ENCODE measurements at places on chromosomes 2 and 18. TPM values are rescaled to one million over a fixed set of nuclear protein-coding genes. Genes with fewer than 3 reads are reported as not detected.
A peak's percentile ranks its signal among the peaks of the same experiment; 100 is the strongest.

The CROCC2 gene
- total RNA-seq: not detected

The SDC1 gene
- 0.63 TPM for total RNA-seq

The HOXD3 gene
- total RNA-seq: not detected

- peak; percentile 73 for DNase-seq
These were observed 278.0 kb downstream of the NEDD4L start for GRCh38 chr18:58321986-58322385.

GRCh38 chr18:26700201-26700600 lies 151.8 kb upstream of the KCTD1 start:
- DNase-seq: no peak

DNA sequence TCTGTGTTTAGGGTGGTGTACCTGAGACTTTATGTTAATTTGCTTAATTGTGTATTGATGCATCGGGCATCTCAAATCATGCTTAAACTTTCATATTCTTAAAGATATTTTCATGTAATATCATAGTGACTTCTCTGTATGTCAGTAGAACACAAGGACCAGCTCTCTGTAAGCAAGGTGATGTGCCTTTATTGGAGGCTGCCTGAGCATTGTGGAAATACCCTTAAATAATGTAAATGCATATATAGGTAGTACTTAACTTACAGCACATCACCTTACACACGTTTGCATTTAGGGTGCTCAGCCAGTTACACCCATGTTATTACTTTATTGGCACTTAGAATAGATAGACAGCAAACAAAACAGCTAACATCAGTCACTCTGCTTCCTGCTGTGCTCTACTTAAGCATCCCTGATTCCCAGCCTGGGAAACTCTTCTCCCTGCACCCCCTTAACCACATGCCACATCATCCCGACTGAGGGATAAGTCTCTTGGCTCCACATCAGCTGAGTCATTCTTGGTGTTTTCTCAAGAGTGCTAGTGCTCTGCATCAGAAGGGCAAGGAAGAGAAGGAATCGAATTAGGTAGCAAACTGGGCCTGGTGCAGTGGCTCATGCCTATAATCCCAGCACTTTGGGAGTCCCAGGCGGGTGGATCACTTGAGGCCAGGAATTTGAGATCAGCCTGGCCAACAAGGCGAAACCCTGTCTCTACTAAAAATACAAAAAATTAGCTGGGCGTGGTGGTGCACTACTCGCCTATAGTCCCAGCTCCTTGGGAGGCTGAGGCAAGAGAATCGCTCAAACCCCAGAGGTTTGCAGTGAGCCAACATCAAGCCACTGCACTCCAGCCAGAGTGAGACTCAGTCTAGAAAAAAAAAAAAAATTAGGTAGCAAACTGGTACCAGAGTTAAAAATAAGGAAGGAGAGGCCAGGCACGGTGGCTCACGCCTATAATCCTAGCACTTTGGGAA lies 108.7 kb downstream of the MAP3K20 start:
- DNase-seq: no peak

- no peak for DNase-seq
These were observed 226.9 kb upstream of the NXPH2 start for GRCh38 chr2:139007130-139007529.

- DNase-seq: no peak
These were observed 19.5 kb downstream of the NFE2L2 start for GRCh38 chr2:177245010-177245422.

- no peak for DNase-seq
These were observed 313.9 kb downstream of the GBX2 start for GRCh38 chr2:235854276-235854675.

GRCh38 chr18:34352385-34353163 lies 127.9 kb upstream of the NOL4 start:
- no peak for DNase-seq

DNA sequence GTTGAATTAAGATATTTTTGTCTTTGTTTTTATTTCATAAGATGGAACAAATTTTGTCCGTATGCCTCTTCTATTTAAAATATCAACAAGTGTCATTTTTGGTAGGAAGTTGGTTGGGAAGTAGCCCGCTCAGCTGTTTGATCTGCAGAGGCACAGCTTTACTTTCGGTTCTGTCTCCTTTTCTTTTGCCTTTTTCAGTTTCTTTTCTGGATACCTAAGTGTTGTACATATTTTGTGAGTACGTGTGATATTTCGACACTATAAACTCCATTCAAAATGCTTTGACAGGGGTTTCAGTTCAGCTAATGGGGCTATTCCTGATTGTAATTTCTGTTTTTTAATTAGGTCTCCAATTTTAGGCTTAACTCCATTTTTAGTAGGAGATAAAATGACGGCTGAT lies 1785.0 kb upstream of the LRRTM1 start:
- no peak for DNase-seq

GRCh38 chr18:23599809-23600208 lies 13.5 kb upstream of the NPC1 start:
- DNase-seq: no peak

DNA sequence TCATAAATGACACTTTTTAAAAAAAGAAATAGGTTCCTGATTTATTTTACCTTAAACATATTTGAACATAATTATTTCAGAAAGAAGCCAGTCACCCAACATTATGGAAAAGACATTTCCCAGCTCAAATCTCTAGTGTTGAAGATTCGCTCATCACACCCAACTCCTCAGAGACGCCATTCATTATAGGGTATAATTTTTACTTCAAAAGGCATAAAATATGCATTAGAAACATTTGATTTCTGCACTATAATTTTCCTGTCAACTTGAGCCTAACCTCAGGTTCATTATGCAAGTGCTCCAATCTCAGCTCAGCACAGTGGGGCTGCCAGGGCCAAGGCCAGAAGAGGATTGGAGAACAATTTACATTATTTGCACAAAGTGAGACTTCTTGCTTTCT lies 58.8 kb upstream of the TTN start:
- DNase-seq: no peak

GRCh38 chr2:204971206-204971907 lies 426.1 kb downstream of the PARD3B start:
- DNase-seq: peak; percentile 53

DNA sequence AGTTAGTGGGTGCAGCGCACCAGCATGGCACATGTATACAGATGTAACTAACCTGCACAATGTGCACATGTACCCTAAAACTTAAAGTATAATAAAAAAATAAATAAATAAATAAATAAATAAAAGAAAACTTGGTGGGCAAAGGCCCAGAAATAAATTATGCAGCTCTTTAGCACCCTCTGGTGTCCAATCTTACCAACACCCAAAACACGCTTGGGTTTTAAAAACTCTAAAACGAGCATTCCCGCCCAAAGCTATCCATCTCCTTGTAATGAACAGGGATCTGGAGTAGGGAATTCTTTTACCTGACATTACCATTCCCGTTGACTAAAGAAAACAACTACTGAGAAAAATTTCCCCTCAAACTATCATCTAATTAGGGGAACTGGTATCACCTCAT lies 2005.9 kb upstream of the CELF4 start:
- no peak for DNase-seq

DNA sequence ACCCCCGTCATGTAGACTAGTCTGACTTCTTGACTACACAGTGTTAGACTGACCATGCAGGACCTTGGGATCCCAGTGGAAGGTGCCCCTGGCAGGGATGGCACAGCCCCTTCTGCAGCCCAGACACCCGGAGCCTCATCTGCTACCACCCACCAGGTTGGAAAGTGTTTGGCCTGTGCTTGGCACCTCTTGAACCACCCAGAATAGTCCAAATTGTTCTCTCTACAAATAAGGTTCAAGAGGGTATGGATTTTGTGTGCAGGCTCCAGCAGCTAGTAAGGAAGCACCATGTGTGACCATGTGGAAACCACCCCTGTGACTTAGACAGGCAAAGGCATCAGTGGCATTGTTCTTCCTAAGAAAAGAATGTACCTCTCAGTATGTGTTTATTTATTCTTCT lies 18.4 kb downstream of the L3MBTL4 start:
- no peak for DNase-seq

DNA sequence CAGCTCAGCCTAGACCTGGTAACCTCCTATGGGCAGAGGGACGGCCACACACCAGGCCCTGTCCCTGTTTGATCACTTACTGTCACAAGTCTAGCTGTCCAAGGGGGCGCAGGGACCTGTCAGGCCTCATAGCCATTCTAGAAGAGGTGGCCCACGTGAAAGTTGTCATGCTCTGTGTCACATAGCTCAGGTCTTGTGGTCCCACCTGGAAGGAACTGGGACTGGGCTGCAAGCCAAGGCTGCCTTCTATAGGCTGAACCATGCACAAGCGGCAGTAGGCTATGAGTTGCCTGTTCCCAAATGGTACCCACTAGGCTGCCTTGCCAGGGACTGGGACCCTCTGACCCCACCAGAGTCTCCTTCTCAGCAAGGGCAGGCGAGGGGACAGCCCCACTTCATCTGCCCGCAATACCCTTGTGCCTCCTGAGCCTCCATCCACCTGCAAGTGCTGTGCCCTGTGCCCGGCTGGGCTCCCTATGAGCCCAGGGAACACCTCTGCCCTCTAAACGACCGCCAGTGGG lies 177.5 kb downstream of the ANAPC1 start:
- DNase-seq: no peak

Data from natural killer cell (primary cell).